ENCODE measurements at places on chromosomes 3 and 15.
A peak's percentile ranks its signal among the peaks of the same experiment; 100 is the strongest.

DNA sequence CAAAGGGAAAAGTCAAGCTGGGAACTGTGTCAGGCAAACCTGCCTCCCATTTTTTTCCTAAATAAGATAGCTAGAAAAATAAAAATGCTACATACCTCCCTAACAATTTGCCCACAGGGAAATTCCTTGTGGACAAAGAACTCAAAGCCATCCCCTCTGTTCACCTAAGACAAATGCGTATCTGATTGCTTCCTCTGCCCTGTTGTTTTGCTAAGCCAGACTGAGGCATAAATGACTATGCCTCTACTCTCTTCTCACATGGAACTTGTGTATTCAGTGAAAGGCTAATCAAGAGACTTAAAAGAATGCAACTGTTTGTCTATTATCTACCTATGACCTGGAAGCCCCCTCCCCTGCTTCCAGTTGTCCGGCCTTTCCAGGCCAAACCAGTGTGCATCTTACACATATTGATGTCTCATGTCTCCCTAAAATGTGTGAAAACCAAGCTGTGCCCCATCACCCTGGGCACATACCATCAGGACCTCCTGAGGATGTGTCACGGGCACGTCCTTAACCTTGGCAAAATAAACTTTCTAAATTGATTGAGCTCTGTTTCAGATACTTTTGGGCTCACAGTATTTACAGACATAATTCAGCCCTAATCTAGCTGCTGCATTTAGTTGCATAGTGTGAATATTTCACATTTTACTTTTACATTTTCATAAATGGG lies 15.8 kb downstream of the CHD2 start:
- DNase-seq = no peak

DNA sequence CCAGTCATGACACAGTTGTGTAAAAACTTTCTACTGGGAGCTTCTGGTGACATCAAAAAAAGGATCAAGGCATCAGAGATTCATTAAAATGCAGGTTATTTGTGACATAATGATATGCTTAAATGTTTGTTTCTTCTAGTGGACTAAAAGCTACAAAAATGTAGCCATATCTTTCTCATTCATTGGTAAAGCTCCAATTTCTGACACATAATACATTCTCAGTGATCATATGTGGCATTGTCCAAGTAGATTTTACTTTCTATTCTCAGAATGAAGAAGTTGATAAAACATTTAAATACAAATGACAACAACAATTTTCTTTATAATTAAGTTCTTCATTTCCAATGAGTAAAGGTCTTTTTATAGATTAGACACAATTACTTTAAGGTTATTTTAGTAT lies 71.0 kb upstream of the ARHGEF26 start:
- no peak for DNase-seq

GRCh38 chr3:71066849-71067261 lies 516.7 kb downstream of the FOXP1 start:
- DNase-seq = no peak

- DNase-seq = no peak
Measured at GRCh38 chr3:156976933-156977332, 150.8 kb downstream of the LEKR1 start.

GRCh38 chr3:27986234-27986879 lies 255.1 kb upstream of the CMC1 start:
- peak; percentile 21 for DNase-seq

DNA sequence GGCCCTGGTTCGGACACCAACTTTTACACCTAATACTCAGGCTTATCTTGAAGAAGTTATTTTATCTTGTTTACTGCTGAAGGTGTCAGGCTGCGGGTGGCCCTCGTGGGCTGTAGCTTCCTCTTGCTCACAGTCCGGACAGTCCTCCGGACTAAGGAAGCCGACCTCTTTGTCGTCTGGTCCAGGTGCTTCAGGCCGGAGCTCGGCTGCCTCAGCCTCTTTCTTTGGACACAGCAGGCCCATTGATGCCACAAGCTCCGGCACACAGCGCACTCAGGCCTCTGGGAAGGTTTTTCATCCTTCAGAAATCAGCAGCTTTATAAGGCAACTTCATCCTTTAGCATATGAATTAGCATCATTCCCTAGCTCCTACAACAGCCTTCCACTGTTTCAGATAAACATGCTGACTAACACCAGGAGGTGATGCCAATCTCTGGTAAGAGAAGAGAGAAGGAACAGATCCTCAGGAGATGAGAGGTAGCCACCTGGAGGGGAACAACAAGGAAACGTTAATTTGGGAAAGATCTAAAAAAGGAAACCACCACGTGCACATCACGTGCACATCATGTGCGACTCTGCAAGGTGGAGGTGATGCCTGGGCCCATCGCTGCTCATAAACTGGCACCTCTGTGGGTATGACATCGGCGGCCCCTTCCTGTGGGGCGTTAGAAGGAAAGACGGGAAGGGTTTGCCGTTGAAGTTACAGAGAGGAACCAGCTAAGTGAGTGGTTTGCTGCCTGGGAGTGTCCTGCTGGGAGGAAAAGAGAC lies 4.4 kb upstream of the CHAC1 start:
- no peak for DNase-seq

GRCh38 chr3:99351122-99351521 lies 287.3 kb upstream of the COL8A1 start:
- DNase-seq = no peak

DNA sequence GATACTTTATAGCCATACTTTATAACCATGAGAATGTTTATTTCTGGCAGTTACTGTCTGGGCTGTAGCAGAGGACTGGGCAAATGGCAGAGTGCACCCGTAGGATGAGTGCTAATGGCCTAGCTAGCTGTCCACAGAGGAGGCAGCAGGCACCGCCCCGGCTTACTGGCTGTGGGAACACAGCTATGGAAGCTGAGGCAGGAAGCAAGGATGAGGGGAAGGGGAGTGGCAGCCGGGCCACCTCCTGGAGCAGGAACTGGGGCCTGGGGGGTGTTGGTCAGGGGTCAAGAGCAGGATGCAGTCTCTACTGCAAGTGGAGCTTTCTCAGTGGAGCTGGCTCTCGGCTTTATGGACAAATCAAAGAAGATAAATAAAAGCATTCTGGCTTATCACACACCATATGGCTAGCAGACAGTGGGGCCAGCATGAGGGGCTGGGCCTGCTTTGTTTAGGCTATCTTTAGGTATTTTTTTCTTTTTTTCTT lies 316.8 kb upstream of the CTDSPL start:
- DNase-seq = no peak

- DNase-seq = no peak
Measured at GRCh38 chr3:38730281-38730680, 80.8 kb upstream of the SCN5A start.

DNA sequence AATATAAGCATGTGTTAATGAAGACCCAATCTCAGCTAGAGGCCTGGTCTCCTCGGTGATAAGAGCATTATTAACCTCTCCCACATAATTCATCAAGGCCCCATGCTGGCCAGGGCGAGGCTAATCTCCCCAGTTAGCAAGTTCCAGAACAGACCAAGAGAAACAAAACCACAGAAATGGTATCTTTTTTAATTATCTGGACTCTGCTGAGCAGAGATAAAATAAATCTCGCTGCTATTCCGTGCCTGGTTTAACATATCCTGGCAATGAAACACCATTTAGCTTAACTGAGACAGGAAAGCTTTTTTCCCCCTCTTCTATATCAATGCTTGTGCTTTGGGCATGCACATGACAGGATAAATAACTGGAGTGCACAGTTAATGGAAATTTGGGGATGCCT lies 72.5 kb upstream of the ARHGEF3 start:
- DNase-seq = no peak

DNA sequence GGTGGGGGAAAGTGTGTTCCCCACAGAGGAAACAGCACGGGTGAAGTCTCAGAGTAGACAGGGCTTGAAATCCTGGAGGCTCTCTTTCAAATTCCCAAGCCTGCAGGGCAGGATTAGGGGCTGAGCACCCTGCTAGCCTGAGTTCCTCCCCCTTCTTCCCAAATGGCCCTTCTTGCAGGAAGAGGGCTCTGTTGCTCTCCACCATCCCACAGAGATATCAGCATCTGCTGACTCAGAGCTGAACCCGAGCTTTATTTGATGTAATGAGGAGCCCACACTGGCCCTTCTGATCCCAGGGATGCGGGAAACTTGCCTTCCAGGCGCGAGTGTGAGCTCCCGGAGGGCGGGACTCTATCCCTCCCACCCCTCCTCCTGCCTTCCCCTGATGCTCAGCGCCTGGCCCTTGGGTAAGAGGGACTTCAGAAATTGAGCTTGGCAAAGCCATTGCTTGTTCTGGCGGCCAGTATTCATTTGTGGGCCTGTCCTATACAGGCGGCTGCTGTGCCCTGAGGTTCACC lies 1.4 kb upstream of the STRA6 start:
- no peak for DNase-seq

DNA sequence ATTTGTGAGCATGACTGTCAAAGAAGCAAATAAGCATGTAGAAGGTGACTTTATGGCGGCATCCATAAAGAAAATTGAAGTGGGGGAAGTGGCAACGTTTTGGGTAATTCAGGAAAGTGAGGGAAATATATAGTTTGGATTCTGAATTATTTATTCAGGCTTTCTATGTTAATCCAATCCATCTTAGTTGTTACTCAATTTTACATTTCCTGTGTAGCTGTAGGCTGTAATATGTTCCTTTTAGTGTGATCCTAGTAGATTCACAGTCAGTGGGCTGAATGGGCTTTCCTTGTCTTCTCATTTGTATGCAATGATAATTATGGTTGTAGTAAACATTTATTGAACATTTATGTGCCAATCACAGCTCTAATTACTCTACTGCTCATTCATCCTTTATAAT lies 654.1 kb downstream of the EDEM1 start:
- no peak for DNase-seq

GRCh38 chr15:50302581-50302980 lies 37.1 kb upstream of the HDC start:
- DNase-seq = no peak

- DNase-seq = no peak
Measured at GRCh38 chr15:67833710-67834511, 5.9 kb downstream of the RNU6-1 start.

- DNase-seq = no peak
Measured at GRCh38 chr15:69194854-69195253, 34.4 kb downstream of the GLCE start.

GRCh38 chr15:49060710-49061495 lies 14.7 kb upstream of the SECISBP2L start:
- no peak for DNase-seq
